Activated CD4-positive, CD25-positive, alpha-beta regulatory T cell treated with anti-CD3 and anti-CD28 coated beads, Interleukin-2, amount 50 U/mL, for 24 hours (primary cell): ENCODE measurements at places on chromosomes 13 and 19.
A peak's percentile ranks its signal among the peaks of the same experiment; 100 is the strongest.

DNA sequence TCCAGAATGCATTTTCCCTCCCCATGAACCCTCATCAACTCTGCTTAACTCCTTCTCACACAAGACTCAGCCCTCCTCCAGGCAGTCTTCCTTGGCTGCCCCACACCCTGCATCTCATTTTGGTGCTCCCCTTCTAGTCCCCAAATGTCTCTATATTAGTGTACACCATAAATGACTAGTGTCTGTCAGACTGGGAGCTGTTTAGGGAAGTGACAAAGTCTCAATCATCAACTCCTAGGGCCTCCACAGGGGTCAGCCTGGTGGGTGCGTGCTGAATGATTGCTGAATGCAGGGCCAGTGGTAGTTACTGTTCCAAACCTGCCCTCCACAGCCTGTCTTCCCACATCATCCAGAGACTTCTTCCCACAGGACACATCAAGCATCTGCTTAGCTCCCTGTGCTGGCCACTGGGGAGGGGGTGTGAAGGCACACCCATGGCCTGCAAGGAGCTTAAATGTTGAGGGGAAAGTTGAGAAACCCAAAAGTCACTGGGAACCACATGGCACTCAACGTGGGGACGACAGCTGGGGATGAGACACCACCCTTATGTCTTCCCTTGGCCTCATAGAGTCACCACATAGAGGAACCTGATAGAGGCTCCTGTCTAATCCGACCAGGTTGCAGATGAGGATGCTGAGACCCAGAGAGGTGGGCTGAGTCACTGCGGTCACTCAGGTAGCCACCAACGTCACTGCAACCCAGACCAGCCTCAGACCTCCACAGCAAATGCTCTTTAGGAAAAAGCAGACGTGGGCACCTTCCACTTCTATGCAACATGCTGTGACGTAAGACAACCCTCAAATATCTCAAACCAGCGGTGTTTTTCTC lies 79.3 kb upstream of the TM9SF2 start:
- ATAC-seq, result no peak

GRCh38 chr13:100460266-100460665 lies 128.3 kb downstream of the GGACT start:
- no peak for ATAC-seq

DNA sequence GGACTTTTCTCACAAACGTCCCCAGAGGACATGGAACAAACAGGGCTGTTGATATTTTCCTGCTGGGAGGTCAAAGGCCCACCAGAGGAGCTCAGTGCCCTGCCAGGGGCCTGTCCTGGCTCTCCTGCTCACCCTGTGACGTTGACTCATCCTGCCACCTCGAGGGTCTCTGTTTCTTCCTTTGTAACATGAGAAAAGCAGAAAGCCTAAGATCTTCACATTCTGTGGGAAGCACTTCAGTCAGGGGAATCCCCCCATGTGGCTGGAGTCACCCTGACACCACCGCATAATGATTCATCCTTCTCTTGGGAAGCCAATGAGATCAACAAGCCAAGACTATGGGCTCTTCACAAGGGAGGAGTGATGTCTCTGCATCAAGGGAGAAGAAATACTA lies 147.9 kb downstream of the KATNAL1 start:
- peak; percentile 94 for ATAC-seq

DNA sequence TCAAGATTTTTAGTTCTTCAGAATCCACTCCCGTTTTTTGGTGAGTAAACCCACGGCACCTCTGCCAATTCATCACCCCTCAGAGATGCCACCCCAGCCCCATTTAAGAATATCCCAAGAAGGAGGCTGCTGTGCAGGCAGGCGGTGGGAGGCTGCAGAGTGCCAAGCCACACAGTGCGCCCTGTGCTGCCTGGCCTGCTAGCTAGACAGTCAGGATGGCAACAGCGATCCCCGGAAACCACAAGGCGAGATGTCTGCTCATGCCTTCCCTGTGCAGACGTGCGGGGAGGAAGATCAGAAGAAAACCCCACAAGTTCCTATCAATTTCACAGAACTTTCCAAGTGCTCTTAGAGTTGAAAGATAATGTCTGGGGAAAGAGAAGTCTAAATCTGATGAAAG lies 64.8 kb upstream of the GPR183 start:
- ATAC-seq, result no peak

DNA sequence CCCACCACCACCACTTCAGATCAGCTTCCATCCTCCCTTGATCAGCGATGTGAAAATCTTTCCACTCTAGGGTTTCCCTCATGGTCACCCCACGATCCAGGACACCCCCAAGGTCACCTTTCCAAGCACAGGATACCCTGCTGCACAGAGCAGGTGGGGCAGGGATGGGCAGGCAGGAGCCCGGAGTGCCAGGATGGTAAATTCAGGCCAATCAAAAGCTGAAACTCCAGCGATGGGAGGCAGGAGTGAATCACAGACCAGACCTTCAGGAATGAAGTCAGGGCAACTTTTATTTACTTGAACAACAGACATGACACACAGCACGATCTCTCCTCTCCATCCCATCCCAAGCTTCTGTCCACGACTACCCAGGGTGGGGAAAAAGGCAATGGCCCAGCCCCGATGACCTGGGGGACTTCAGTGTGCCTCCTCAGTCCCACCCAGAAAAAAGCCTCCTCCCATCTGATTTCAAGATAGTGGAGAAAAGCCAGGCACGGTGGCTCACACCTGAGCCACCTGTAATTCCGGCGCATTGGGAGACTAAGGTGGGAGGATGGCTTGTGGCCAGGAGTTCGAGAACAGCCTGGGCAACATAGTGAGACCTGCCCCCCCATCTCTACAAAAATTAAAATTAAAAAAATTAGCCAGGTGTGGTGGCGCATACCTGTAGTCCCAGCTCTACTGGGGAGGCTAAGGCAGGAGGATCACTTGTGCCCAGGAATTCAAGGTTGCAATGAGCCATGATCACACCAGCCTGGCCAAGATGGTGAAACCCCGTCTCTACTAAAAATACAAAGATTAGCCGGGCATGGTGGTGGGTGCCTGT lies 39.2 kb downstream of the ZSWIM4 start:
- no peak for ATAC-seq

DNA sequence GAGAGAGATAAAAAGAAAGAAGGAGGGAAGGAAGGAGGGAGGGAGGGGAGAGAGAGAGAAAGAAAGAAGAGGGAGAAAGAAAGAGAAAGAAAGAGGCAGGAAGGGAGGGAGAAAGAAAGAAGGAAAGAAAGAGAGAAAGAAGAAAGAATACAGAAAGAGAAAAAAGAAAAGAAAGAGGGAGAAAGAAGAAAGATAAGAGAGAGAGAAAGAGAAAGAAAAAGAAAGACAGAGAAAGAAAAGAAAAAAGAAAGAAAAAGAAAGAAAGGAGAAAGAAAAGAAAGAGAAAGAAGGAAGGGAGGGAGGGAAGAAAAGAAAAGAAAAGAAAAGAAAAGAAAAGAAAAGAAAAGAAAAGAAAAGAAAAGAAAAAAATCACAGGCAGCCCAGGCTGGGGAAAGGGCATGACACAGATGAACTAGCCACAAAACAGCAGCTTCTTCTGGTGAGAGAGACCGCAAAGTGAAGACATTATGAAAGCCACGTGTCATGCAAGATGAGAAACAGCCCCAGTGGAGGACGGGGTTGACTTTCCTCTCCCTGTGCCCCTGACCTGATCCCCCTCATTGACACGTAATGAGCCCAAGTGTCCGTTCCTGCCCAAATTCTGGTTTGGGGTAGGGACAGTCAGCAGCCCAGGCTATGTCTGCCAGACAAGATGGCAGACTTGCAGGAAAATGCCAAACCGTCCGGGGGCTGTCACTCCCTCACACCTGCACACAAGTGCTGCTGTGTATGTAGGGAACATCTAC lies 102.1 kb downstream of the INSR start:
- peak; percentile 47 for ATAC-seq

DNA sequence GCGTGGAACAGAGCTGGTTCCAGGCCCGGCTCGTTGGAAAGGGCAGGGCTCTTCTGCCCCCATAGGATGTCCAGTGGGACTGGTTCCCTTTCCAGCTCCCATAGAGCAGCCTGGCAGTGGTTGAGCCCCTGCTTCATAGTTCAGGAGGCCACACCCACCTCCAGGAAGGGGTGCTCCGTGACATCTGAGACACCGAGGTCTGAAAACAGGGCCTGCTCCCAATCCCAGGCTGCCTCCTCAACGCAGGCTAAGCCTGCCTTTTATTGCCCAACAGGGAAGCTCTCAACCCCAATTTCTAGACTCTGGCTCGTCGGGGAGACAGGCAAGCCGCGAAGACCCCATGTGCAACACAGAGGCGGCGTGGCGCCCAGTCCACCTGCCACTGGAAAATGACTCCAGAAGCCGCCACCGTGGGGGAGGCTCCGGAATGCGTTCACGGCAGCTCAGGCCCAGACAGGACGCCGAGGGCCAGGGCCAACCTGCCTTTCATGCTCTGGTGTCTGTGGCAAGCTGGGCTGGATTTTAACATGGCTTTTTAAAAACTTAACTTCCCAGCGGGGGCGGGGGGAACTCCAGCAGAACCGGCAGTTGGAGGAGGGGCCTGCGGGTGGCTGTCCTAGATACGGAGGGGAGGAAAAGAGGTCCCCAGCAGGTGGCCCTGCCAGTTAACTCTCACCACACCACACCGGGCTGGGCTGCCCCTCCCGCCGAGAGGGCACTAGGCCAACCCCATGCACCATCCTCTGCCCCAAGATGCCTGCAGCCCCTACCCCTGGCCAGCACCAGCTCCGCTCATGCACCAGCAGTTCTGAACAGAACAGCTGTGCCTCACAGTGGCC lies 17.9 kb upstream of the TINCR start:
- ATAC-seq, result peak; percentile 50
